ENCODE measurements at places on chromosomes 11 and 22. TPM values are rescaled to one million over a fixed set of nuclear protein-coding genes. Genes with fewer than 3 reads are reported as not detected.

DNA sequence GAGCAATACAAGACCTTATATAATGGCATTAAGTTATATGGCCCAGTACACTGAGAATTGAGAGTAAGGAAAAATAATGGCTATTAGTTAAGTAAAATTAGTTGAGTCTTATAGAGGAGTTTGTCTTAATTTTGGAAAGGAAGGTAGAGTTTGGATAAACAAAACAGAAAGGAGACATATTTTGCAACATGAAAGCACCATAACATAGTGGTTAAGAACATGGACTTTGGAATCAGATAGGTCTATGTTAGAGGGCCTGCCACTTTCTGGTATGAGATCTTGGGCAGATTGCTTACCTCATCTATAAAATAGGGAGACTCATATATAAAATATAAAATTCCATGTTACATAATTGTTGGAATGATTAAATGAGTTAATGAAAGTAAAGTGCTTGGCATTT, 68.9 kb downstream of the CSTPP1 start:
- no peaks in the 10 kb centered on the region for H3K36me3 ChIP-seq
- H3K27ac ChIP-seq: no peak overlapping the region
- no peaks in the 10 kb centered on the region for H3K27me3 ChIP-seq
- peaks cover 39% of the 10 kb centered on the region for H3K4me1 ChIP-seq
- no peak for DNase-seq

- H3K36me3 ChIP-seq: peaks cover 33% of the 10 kb centered on the region
- no peaks in the 10 kb centered on the region for H3K27me3 ChIP-seq
- no peak for DNase-seq
Measured at GRCh38 chr11:48170241-48171233, 46.1 kb upstream of the OR4B1 start.

DNA sequence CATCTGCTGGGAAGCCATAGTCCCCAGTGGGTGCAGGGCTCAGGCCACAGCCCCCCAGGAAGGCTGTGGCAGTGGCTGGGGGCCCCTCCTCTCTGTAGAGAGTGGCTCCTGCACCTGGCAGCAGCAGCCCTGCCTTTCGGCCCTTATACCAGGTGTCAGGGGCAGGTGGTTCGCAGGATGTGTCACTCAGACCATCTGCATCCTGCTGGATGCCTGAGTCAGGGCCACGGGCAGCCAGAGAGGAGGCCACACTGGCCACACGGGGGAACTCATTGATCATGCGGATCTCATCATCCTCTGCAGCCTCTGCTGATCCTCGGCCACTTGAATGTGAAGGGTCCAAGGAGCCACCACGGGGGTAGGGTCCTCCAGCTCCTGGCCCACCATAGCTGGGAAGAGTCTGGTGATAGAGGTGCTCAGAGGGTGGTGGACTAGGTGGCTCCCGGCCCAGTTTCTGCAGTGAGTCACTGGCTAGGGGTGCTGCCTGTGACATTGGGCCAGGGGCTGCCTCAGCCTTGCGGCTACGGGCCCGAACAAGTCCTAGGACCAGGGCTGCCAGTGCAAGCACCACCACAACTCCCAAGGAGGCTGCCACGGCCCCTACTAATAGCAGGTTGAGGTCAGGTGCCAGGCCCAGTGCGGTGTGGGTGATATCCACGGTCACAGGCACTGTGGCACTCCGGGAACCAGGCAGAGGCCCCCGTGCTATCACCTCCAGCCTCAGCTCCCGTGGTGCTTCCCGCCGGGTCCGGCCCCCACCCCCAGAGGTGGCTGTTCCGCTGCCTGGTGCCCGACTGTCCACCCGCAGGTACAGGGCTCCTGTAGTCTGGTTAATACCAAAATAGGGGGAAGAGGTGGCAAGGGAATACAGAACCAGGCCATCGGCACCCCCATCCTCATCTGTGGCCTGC, 3.3 kb upstream of the TPP1 start:
- H3K36me3 ChIP-seq: peaks cover 3% of the 10 kb centered on the region
- H3K4me3 ChIP-seq: no peak overlapping the region
- no peak overlapping the region for H3K27ac ChIP-seq

The CTNND1 gene
- polyA plus RNA-seq: 24.6 TPM

DNA sequence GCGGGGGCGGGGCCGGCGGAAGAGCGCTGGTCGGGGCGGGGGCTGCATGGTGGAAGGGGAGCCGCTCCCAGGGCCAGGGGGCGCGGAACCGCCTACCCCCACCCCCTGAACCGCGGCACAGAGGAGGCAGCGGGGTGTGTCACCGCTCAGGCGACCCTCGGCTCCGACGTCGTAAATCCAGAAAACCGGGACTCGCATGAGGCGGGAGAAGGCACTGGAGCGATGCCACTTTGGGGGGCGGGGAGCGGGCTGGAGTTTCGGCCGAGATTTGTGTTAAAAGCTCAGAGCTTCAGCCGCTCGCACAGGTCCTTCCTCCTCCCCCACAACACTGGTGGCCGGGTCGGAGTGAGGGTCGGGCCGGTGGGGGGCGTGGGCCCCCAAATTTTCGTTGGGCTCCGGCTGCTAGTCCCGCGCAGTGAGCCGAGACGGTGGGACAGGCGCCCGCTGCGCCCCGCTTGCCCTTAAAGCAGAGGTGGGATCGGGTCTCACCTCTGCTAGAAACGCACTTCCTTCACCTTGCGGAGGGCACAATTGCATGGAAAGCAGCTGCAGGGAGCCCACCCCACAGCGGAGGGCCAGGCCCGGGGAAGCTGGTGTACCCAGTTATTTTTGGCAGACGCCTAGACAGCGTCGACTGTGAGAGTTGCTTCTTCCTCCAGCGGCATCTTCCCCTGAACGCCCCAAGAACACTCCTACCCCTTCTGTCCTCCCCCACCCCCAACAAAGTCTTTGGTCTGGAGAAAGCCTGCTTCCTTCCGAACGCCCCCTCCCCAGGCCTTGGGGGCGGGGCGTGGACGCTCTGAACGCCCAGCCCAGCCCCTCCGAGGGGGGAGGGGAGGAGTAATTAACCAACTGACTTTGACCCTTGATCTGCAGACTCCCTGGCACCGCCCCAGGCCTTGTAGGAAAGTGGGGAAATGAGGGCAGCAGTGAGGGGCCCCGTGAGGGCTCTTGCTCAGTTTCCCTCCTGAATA, 1.1 kb downstream of the OVOL1 start:
- no peak overlapping the region for H3K4me3 ChIP-seq
- H3K36me3 ChIP-seq: no peaks in the 10 kb centered on the region
- no peak overlapping the region for H3K27ac ChIP-seq
- peaks cover 30% of the 10 kb centered on the region for H3K27me3 ChIP-seq

- DNase-seq: no peak
- no peak overlapping the region for H3K27ac ChIP-seq
- H3K4me1 ChIP-seq: no peaks in the 10 kb centered on the region
- H3K4me3 ChIP-seq: no peak overlapping the region
- no peaks in the 10 kb centered on the region for H3K27me3 ChIP-seq
- H3K36me3 ChIP-seq: no peaks in the 10 kb centered on the region
Measured at GRCh38 chr11:129701706-129702105, 113.9 kb upstream of the TMEM45B start.

The SLC17A6 gene
- polyA plus RNA-seq: not detected

The C11orf71 gene
- 12.1 TPM for polyA plus RNA-seq

- no peak overlapping the region for H3K4me3 ChIP-seq
- H3K36me3 ChIP-seq: no peaks in the 10 kb centered on the region
- H3K27ac ChIP-seq: no peak overlapping the region
- H3K27me3 ChIP-seq: peaks cover 6% of the 10 kb centered on the region
Measured at GRCh38 chr11:17607083-17607429, 60.0 kb downstream of the OTOG start.

DNA sequence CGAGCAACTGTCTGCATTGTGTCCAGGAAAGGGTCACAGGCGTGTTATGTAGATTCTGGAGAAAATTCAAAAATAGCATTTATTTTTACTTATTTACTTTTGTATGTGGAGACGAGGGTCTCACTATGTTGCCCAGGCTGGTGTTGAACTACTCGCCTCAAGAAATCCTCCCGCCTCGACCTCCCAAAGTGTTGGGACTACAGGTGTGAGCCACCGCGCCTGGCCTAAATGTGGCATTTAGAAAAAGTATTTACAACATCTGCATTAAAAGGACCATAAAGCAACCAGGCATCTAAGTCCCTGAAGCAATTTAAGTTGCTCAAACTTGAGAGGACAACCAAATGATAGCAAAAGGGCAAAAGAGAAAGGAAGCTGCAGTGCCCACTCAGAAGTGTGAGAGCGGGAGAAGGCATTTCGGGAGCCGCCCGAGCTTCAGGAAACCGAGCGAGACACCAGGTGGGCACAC, 595 bp downstream of the TRIM66 start:
- peak overlapping the region; percentile 95 for H3K4me3 ChIP-seq
- H3K27me3 ChIP-seq: no peaks in the 10 kb centered on the region
- H3K36me3 ChIP-seq: peaks cover 30% of the 10 kb centered on the region
- peak overlapping the region; percentile 88 for H3K27ac ChIP-seq
- DNase-seq: no peak
- peaks cover 48% of the 10 kb centered on the region for H3K4me1 ChIP-seq

The BTG4 gene
- polyA plus RNA-seq: not detected

The UBE2L6 gene
- polyA plus RNA-seq: 46.8 TPM

- DNase-seq: no peak
- H3K27me3 ChIP-seq: no peaks in the 10 kb centered on the region
- no peaks in the 10 kb centered on the region for H3K36me3 ChIP-seq
Measured at GRCh38 chr11:114924042-114924441, 245.7 kb downstream of the NXPE2 start.

- no peaks in the 10 kb centered on the region for H3K36me3 ChIP-seq
- DNase-seq: no peak
- no peak overlapping the region for H3K4me3 ChIP-seq
- no peak overlapping the region for H3K27ac ChIP-seq
Measured at GRCh38 chr22:22048981-22049531, 66.5 kb upstream of the TOP3B start.

The IL18BP gene
- 13.8 TPM for polyA plus RNA-seq

GRCh38 chr11:83723999-83724398, 437.8 kb upstream of the CCDC90B start:
- H3K27ac ChIP-seq: no peak overlapping the region
- no peaks in the 10 kb centered on the region for H3K27me3 ChIP-seq
- H3K4me3 ChIP-seq: no peak overlapping the region
- no peaks in the 10 kb centered on the region for H3K36me3 ChIP-seq

- H3K27me3 ChIP-seq: no peaks in the 10 kb centered on the region
- peak overlapping the region; percentile 58 for H3K27ac ChIP-seq
- no peak overlapping the region for H3K4me3 ChIP-seq
- H3K36me3 ChIP-seq: no peaks in the 10 kb centered on the region
- DNase-seq: no peak
Measured at GRCh38 chr11:128040603-128041002, 546.8 kb downstream of the ETS1 start.

DNA sequence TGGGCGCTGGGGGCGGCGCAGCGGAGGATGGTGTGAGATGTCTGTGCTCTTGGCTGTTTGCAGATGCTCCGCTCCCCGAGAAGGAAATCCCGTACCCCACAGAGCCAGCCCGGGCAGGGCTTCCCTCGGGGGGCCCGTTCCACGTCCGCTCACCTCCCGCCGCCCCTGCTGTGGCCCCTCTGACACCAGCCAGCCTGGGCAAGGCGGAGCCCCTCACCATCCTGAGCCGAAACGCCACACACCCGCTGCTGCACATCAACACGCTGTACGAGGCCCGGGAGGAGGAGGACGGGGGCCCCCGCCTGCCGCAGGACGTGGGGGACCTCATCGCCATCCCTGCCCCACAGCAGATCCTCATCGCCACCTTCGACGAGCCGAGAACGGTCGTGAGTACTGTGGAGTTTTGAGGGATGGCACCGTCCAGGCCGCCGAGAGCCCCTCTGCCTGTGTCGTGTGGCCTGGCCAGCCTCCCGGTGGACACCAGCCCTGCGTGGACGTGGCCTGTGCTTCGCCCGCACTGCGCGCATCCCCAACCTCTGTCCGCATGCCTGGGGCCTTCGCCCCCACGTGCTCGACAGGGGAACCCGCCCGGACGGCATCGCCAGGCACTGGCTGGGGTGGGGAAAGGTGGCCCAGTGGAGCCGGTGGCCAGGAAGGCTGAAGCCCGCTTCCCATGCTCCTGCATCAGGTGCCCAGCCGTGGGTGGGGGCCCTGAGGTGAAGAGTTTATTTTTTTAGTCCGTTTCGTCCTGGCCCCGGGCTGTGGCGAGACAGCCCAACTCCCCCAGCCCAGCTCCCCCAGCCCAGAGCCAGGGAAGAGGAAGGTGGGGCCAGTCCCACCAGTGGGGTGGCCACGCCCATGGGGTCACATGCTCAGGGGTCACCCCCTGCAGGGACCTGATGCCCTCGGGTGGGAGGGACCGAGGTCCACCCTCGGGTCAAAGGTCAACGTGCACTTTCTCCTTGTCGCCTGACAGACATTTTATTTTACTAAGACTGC, 6.5 kb upstream of the TRABD start:
- peak; percentile 81 for DNase-seq
- no peak overlapping the region for H3K4me3 ChIP-seq
- no peak overlapping the region for H3K27ac ChIP-seq
- peaks cover 29% of the 10 kb centered on the region for H3K27me3 ChIP-seq

The MMP8 gene
- polyA plus RNA-seq: 7.5 TPM

DNA sequence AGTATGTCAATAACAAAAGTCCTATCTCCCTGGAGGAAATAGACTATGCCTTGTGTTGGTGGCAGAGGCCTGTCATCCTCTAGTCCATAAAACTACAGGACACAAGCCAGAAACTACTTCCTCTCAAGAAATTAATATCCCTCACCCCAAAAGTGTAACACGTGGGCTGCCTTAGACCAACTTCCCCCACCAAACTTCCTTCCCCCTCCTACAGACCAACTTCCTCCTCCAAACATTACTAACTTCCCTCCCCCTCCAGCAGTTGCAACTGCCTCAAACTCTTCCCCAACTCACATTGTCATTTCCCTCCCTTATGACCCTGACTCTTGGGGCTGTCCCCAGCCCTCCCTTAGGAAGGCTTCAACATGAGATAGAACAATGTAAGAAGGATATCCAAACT, 6.3 kb downstream of the OR52K2 start:
- no peaks in the 10 kb centered on the region for H3K4me1 ChIP-seq
- H3K27me3 ChIP-seq: no peaks in the 10 kb centered on the region
- no peaks in the 10 kb centered on the region for H3K36me3 ChIP-seq
- H3K27ac ChIP-seq: no peak overlapping the region

- peaks cover 12% of the 10 kb centered on the region for H3K4me1 ChIP-seq
- peaks cover 31% of the 10 kb centered on the region for H3K36me3 ChIP-seq
Measured at GRCh38 chr11:639332-639955, 2.4 kb downstream of the DRD4 start.

The RHOD gene
- polyA plus RNA-seq: 3.1 TPM

DNA sequence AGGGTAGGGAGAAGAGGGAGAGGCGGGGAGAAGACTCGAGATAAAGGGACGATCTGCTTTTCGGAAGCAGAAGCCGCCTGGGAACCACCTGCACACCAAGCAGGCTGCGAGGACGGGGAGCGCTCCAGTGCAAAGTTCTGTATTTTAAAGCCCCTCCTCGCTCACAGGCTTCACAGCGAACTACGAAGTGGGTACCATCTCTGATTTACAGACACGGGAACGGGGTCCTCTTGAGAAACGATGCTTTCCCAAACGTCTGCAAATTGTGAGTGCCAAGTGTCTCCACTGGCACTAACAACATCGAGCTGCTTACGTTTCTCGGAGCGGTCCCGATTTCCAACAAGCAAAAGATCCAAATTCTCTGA, 700 bp upstream of the STX3 start:
- no peaks in the 10 kb centered on the region for H3K27me3 ChIP-seq
- H3K4me3 ChIP-seq: peak overlapping the region; percentile 85
- H3K4me1 ChIP-seq: peaks cover 31% of the 10 kb centered on the region
- no peaks in the 10 kb centered on the region for H3K36me3 ChIP-seq
- DNase-seq: peak; percentile 85

GRCh38 chr11:111409915-111410314, 30.8 kb upstream of the POU2AF1 start:
- H3K4me1 ChIP-seq: peaks cover 29% of the 10 kb centered on the region
- H3K36me3 ChIP-seq: no peaks in the 10 kb centered on the region
- no peaks in the 10 kb centered on the region for H3K27me3 ChIP-seq
- DNase-seq: no peak

GRCh38 chr11:60924906-60925853, 920 bp downstream of the TMEM132A start:
- H3K27me3 ChIP-seq: no peaks in the 10 kb centered on the region
- no peak overlapping the region for H3K27ac ChIP-seq
- H3K4me1 ChIP-seq: peaks cover 34% of the 10 kb centered on the region
- H3K4me3 ChIP-seq: peak overlapping the region; percentile 44
- DNase-seq: peak; percentile 78

All from spleen (tissue), 13 donors.